ENCODE measurements at places on chromosomes 16 and 17.

- no peak for DNase-seq
Measured at GRCh38 chr17:31695456-31696090, 163.5 kb downstream of the COPRS start.

- no peak for DNase-seq
Measured at GRCh38 chr17:72429066-72429638, 308.3 kb downstream of the SOX9 start.

- DNase-seq, result no peak
Measured at GRCh38 chr16:62732092-62732491, 695.9 kb upstream of the CDH8 start.

- no peak for DNase-seq
Measured at GRCh38 chr17:6162892-6163291, 92.7 kb downstream of the WSCD1 start.

DNA sequence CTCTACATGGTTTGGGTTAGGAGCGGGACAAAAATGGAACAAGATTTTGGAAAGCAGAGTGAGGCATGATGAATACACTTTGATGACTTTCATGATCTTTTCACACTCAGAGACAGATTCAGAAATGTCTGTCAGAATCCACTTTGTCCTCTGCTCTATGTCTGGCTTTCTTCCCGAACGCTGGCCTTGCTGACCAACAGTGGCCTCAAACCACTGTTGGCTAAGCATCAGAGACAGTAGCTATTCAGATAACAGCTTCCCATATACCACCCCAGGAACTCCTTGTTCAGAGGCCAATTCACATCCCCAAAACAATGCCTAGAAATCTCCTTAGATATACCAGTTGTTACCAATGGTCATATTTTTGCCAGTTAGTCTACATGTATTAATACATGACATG, 40.9 kb downstream of the FBXL20 start:
- DNase-seq, result no peak

- peak; percentile 66 for DNase-seq
Measured at GRCh38 chr16:72198021-72198711, 26.2 kb upstream of the PMFBP1 start.

DNA sequence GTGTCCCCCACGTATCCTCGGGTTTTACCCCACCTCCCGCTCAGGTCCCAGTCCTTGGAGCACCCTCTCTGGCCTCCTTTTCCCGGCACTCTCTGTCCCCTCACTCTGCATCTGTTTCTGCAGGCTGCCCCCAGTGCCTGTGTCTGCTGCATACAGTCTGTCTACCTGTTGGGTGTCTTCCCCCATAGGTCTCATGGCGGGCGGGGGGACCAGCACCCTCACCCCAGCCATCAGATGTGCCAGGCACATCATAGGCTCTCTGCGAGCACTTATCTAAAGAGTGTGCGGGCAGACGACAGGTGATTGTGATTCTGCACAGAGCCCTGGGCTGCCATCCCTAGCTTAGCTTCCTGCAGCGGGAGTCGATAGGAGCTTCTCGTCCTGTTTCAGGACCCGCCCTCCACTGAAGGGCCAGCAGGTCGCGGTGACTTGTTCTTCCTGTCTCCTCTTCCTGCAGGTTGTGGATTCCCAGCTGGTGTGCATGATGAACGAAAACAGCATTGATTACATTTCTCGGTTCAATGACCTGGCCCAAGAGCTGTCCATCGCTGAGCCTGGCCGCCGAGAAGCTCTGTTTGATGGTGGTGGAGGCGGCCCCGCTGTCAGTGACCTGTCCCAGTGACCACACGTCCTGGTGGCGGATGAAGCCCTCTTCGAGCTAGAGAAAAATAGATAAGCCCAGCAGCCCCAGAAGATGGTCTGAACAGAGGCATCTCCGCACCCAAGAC, 4.5 kb upstream of the JPT2 start:
- no peak for DNase-seq

- DNase-seq, result peak; percentile 61
Measured at GRCh38 chr17:45247429-45248131, 14.3 kb downstream of the SPATA32 start.

DNA sequence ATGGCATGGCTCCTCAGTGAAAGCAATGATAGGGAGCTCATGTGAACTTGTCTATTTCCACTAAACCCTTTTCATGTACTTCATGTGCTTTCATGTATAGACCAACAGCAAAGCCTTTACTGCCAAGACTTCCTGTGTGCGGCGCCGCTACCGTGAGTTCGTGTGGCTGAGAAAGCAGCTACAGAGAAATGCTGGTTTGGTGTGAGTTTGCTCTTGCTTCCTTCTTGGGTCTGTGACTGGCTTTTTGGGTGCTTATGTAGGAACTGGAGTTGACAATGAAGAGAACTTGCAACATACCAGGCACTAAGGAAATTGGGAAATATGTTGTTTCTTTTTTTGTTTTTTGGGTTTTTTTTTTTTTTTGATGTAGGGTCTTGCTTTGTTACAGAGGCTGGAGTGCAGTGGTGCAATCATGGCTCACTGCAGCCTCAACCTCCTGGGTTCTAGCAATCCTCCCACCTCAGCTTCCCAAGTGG, 5.7 kb downstream of the SNX11 start:
- no peak for DNase-seq

DNA sequence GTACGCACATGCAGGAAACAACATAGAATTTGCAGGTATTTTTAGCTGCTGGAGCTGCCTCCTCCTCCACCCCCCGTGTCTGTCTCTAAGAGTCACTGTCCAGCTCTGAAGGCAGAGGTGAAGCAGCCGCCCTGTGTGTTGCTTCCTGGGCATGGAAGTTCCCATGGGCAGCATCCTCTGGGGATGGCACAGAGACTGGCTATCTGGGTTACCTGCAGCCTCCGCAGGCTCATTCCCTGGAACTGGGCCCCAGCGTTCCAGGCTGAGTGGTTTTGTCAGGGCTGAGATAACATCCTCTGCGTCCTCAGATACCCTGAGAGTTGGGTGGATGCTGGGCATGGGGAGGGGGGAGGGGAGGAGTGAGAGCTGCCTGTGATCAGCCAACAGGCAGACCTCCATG, 41.5 kb upstream of the MRTFB start:
- no peak for DNase-seq

- DNase-seq, result no peak
Measured at GRCh38 chr16:69532641-69533455, 32.9 kb upstream of the NFAT5 start.

DNA sequence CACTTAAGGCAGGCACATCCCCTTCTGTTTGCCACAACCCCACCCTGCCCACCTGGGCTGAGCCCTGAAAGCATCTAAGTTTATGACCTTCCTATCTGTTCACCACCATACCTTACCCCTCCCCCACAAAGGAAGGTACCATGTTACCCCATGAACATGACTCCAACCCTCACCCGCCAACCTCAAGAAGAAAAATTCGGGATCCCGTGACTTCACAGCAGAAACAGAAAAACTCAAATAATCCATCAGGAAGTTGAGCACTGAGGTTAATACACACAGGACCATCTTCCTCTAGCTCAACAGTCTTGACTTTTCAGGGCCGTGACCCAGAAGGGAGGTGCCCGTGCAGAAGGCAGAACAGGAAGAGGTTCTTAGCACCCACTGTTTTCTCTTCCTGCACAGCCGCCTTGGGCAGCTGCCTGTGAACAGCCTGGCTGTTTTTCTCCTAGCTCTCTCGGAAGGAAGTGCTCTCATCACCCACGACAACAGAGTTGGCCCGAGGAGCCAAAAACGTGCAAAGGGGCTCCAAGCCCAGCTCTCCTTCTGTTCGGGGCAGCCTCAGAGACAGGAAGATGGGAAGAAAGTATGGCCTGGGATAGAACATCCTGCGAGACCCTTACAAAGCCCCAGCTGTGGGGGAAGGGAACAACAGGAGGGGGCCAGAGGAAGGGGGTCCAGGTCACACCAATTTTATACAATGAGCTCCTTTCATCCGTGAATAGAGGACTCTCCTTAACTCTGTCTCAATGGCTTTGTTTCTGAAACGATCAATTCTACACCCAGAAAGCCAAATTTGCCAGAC, 101.1 kb downstream of the XYLT1 start:
- DNase-seq, result no peak

DNA sequence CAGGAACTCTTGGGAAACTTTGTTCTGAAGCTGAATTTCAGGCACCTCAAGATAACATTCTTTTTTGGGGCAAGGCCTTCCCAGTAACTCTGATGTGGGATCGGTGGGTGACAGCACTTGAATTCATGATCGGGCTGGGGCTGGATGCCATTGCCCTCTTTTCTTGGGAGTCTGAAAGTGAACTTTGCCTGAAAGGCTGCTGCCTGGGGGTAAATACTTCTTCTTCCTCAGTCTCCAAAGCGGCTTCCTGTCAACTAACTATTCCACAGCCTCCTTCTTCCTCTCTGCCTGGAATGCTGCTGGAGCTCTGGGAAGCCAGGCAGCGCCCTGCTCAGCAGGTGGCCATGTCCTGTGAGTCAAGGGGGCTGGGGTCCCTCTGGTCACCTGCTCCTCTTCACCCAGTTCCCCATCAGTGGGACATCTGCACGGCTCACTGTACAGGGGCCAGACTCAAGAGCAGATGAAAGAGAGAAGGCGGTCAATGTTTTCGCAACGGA, 79.5 kb downstream of the WIPI1 start:
- DNase-seq, result no peak

DNA sequence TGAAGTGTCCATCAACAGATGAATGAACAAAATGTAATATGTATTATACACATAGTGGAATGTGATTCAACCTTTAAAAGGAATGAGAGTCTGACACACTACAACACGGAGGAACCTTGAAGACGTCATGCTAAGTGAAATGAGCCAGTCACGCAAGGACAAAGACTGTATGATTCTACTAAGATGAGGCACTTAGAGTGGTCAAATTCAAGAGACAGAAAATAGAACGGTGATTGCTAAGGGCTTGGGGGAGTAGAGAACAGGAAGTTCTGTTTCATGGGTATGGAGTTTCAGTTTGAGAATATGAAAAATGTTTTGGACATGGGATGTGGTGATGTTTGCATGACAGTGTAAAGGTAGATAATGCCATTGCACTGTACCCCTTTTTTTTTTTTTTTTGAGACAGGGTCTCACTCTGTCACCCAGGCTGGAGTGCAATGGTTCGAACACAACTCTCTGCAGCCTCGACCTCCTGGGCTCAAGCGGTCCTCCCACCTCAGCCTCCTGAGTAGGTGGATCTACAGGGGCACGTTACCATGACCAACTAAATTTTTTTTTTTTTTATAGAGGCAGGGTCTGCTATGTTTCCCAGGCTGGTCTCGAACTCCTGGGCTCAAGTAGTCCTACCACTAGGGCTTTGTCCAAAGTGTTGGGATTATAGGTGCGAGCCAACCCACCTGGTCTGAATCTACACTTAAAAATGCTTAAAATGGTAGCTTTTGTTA, 2.9 kb upstream of the CCDC102A start:
- no peak for DNase-seq
